Omental fat pad (tissue), 4 donors: ENCODE measurements at places on chromosomes 6 and 20. TPM values are rescaled to one million over a fixed set of nuclear protein-coding genes. Genes with fewer than 3 reads are reported as not detected.

Gene MGME1
- 8.2 TPM for total RNA-seq

Gene KCNB1
- total RNA-seq: 18.3 TPM

Gene KHDRBS2
- total RNA-seq: not detected

Gene AVP
- total RNA-seq: not detected

Gene POPDC3
- not detected for total RNA-seq

DNA sequence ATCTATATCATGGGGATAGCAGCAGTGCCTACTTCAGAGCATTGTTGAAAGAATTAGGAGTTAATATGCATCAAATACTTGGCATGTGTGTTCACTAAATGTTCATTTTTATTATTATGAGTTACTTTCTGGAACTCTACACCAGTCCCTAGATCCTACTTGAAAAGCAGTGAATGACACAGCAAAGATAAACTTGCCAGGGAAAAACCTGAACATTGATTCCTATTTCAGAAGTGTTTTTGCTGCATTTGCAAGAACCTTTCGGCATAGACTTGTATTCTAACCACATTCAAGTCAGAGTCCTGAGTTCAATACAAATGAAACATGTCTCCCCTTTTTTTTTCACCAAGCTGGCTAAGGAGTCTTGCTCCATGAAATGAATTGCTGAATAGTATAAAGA is 187.4 kb upstream of the TAB2 start:
- DNase-seq: no peak

- DNase-seq: no peak
Observed at GRCh38 chr6:136767570-136768309, 24.5 kb downstream of the MAP3K5 start.

DNA sequence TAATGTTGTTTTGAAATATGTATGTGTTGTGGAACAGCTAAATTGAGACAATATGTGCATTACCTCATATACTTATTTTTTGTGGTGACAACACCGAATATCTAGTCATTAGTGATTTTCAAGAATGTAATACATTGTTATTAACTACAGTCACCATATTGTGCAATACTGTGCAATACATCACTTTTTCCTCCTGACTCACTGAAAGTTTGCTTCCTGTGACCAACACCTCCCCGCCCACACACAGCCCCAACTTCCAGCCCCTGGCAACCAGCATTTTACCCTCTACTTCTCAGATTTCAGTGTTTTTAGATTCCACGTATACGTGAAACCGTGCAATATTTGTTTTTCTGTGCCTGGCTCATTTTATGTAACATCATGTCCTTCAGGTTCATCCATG is 627.9 kb downstream of the PRKN start:
- no peak for DNase-seq

- no peak for DNase-seq
Observed at GRCh38 chr6:41002168-41002567, 36.9 kb downstream of the UNC5CL start.

DNA sequence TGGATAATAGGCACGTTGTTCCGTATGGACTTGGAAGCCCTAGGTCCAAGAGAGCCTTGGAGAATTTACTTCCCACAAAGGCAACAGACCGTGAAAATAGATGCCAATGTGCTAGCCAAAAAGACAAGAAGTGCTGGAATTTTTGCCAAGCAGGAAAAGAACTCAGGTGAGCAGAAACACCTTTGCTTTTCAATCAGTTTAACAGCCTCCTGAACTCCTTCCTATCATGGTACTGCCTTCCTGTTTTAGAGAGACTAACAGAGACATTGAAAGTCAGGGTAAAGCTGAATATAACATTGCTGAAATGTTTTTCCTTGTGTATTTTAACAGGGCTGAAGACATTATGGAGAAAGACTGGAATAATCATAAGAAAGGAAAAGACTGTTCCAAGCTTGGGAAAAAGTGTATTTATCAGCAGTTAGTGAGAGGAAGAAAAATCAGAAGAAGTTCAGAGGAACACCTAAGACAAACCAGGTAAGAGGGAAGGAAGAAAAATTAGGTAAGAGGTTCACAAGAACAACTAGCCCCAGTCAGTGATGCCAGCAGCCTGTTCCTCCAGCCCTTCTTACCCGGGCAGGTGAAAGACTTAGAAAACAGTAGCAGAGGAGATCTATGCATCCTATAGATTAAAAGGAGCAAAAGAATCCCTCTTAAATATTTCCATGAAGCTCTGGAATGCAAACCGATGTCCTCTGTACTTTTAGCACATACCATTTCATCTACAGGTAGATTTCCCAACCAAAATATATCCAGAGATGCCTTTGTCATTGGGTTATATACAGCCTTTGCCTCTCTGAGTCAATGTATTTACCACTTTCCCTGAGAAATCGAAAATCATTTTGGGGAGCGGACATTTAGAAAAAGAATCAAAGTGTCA is 4.0 kb downstream of the EDN1 start:
- no peak for DNase-seq

- DNase-seq: no peak
Observed at GRCh38 chr20:3164763-3165410, 5.2 kb upstream of the FASTKD5 start.

DNA sequence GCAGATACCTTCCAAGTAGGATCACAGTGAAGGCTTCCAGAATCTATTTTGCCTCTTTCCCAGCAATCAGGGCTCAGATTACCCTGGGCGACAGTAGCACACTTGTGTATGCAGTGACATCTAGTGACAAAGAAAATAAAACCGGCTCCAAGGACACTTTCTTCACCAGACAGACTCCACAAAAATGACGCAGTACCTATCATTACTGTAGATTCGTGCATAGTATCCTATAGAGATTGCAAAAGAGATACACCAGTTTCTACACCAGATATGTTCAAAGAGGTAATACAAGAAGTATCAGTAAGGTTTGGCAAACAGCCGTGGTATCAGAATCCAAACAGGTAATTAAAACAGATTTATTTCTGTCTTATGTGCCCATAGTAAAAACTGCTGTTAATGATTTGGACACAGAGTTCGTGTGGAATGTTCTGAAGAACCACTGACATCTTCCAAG is 600.4 kb upstream of the JAG1 start:
- DNase-seq: no peak

GRCh38 chr6:71490876-71491275 is 202.3 kb downstream of the OGFRL1 start:
- no peak for DNase-seq

DNA sequence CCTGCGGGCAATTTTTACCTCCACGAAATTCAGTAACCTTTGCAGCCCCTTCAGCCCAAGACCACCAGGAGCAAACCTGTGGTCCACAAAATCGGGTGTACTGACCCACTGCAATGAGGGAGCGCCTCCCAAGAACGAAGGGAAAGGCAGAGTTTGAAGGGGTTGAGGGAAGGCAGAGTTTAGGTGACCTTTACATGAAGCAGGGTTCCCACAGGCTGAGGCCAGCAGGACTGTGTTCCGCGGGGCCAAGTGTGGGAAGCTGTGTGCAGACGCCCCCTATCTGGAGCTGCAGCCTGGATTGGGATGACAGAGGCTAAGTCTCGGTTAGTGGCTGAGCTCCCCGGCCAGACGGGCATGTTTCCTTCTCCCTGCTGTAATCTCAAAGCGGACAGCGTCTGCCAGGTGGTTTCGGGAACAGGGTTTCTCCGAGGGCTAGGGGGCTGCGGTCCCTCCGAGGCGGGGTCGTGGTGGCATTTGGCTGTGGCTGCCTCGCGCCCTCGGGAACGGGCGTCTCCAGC is 826 bp upstream of the PYGB start:
- DNase-seq: no peak

DNA sequence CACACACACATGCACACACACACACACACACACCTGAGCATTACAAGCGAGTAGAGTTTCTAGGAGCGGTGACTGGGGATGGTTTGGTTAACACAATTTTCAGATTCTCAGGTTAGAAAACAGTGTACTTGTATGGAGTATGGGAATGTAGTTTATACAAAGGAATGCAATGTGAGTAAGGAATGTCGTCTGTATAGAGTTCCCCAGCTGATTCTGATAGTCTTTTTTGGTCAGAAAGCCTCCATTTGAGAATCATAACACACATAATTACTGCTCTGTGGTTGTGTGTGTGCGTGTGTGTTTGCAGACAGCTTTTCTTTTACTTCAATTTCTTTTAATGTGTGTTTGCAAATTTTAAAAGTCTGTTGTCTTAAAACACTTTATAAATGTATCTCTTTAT is 93.2 kb downstream of the MYO6 start:
- DNase-seq: no peak

DNA sequence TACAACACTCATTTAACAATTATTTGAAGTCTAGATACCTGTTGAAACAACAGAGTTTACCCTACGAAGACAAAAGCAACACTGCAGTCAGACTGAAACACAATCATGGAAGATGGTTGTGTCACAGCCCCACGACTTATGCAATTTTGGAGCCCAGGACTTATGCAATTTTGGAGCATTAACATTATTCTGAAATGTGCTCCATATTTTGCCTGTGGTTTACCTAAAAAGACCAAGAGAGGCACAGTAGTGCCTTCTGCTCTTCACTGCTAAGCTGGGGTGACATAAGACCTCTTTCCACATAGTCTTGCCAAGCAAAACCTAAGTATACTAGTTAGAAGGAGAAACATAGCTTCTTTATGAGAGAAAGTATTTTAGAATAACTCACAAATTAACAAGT is 216.5 kb downstream of the PTPRK start:
- no peak for DNase-seq

GRCh38 chr6:166657531-166657930 is 30.5 kb upstream of the RPS6KA2 start:
- no peak for DNase-seq

DNA sequence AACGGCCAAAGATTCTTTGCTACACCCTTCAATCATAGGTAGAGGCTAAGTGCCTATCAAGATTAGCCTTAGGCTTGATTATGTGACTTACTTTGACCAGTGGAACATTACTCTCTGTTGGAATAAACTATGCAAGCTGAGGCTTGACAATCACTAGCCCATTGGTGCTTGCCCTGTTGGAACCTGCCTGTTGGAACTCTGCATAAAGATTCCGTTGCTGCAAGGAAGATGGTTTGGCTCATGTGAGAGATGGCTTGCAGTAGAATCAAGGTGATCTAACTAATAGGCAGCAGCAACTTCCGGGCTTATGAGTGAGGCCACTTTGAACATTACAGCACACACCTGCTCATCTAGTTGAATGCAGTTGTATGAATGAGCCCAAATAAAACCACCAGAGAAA is 227.7 kb upstream of the TSHZ2 start:
- no peak for DNase-seq

GRCh38 chr6:85494547-85495536 is 45.0 kb downstream of the NT5E start:
- no peak for DNase-seq

- no peak for DNase-seq
Observed at GRCh38 chr6:106440546-106440945, 80.0 kb downstream of the CRYBG1 start.

- no peak for DNase-seq
Observed at GRCh38 chr6:143406673-143407072, 43.8 kb downstream of the ADAT2 start.

DNA sequence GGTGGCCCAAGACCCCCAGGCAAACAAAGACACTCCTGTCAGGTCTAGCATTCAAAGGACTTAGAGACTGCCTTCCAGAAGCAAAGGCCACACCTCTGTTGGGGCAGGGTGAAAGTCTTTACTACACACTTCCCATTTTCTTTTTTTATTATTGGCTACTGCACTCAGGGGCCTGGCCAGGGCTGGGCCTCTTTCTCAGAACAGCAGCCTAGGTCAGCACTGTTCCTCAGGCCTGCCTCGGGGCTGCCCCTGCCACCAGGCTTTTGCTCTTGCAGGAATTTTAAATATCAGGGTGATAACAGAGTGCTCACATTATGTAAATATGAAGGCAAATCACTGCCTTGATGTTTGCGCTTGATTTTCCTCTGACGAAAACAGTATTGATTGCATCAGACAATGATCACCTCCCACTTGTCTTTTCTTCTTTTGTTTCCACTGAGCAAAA is 18.5 kb downstream of the GSTA4 start:
- no peak for DNase-seq

DNA sequence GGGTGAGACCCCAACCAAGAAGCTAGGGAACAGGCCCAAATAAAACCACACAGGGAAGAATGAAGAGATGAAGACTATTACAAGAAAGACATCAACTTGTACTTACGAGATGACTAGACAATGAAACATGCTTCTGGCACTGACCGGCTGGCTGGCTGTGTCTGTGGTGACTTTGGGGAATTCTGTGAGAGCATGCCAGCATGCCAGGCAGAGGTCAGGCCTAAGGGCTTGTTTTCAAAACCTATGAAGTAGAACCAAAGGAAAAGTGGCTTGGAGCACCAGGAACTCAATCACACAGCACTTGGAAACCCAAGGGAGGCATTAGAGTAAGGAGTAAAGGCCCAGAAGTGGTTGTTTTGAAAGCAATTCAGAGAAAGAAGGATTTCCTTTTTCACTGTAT is 28.4 kb upstream of the GSTA3 start:
- no peak for DNase-seq

DNA sequence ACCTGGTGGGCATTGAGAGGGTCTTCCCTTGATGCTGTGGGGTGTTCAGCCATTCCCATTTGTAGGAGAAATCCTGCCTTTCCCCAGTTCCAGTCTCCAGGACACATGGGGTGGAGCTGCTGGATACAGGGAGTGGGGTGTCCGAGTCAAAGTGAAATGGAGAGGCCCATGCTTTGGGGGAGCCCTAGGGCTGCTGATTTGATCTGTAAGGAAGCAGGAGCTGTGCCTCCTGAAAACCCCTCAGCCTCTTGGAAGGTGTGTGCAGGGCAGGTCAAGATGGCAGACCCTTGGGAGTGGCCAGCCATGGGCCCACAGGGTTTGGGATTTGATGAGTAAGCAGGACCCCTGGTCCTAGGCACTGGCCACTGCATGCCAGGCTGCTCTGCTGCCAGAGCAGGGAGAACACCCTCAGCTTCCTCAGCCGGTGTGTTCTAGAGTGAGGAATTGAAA is 82.0 kb downstream of the SERAC1 start:
- DNase-seq: no peak

GRCh38 chr20:5402903-5403531 is 86.3 kb upstream of the PROKR2 start:
- DNase-seq: no peak

DNA sequence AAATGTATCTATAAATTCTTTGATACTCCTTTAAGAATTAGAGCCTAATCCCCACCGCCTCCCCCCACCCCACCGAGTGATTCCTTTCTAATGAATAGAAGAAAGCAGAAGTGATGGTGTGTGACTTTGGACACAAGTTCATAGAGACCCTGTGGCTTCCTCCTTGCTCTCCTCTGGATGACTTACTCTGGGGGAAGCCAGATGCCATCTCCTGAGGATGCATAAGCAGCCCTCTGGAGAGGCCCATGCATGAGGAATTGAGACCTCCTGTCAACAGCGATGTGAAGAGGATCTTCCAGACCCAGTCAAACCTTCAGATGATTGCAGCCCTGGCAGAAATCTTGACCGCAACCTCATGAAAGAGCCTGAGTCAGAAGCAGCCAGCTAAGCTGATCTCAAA is 21.1 kb downstream of the AHCY start:
- DNase-seq: no peak

DNA sequence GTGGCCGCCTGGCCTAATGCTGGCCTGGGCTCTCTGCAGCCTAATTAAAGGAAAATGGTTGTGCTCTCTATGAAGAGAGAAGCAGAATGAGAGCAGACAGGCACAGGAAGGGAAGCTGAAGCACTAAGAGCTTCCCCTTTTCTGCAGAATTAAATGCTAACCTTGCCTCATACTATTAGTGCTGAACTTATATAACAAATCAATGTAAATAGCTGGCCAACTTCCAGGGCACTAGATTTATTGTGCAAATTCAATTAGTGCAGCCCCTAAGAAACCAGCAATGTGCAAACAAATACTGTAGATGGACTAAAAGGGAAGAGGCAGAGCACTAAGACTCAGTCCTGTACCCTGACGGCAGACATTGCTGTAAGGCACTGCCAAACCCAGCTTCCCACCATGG is 36.1 kb upstream of the INSM1 start:
- no peak for DNase-seq

- no peak for DNase-seq
Observed at GRCh38 chr6:168706471-168707177, 265.6 kb downstream of the SMOC2 start.
